ENCODE measurements at places on chromosomes 3 and 15.

DNA sequence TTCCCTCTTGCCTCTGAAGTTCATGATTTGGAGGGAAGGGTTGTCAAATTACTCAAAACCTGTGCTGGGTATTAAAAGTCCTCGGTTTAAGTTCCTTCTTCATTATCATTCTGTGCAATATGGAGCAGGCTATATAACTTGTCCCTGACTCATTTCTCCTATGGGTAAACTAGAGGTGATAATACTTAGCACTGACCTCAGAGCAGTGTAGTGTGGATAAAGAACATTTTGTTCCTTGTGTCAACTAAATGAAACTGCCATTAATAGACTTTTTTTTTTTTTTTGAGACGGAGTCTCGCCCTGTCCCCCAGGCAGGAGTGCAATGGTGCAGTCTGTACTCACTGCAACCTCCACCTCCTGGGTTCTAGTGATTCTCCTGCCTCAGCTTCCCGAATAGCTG, 2.2 kb upstream of the BBX start:
- no peak for DNase-seq

- peak; percentile 87 for DNase-seq
Measured at GRCh38 chr3:72996473-72997333, at the start of gene PPP4R2. Gene PPP4R2 (plus strand): TSS chr3:72996811. CDS start chr3:72997038, 227 bp downstream.

DNA sequence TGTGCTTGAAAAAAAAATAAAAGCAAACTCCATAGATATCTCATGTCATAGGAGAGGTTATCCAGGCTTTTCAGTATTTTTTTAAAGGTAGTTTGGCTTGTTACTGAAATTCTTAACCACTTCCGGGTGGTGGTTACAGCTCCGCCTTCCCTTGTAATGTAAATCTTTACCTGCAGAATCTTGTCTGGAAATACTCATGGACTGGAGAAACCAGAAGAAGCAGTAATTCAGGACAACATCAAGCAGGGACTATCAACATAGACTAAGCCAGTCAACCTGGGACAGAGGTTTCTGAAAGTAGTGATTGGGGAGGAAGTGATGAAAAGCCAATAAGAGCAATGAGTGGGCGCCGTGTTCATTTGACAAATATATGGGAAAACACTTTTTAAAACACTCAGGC, 78.9 kb upstream of the SKOR1 start:
- no peak for DNase-seq

DNA sequence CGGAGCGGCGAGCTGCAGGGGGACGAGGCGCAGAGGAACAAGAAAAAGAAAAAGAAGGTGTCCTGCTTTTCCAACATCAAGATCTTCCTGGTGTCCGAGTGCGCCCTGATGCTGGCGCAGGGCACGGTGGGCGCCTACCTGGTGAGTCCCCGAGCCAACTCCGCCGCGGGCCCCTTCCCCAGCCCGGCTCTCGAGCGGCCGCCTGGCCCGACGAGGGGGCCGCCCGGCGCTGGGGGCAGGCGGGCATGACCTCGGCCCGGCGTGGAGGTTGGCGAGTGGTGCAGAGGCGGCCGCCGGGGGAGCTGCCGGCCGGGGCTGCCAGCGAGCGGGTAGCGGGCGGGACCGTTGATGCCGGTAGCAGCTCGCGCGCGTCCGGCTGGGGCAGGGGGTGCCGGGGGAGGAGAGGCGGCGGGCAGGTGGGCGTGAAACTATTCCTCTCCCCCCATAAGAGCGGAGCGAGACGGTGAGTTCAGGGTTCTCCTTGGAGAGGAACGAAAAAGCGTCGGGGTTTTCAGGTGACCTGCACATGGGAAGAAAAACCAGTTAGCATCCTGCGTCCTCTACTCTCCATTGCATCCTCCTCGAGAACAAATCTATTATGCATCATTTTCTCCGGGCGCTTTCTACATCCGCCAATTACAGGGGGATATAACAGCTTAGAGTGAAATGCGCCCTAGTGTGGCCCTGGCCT, 585 bp downstream of the SLCO3A1 start:
- peak; percentile 18 for DNase-seq

GRCh38 chr3:72961752-72962151, 34.9 kb upstream of the PPP4R2 start:
- DNase-seq = no peak

- DNase-seq = no peak
Measured at GRCh38 chr3:149615731-149616221, 42.0 kb downstream of the WWTR1 start.

- DNase-seq = no peak
Measured at GRCh38 chr15:90933301-90933700, 952 bp upstream of the HDDC3 start.

- no peak for DNase-seq
Measured at GRCh38 chr15:21271566-21271965, 168.7 kb downstream of the POTEB3 start.

DNA sequence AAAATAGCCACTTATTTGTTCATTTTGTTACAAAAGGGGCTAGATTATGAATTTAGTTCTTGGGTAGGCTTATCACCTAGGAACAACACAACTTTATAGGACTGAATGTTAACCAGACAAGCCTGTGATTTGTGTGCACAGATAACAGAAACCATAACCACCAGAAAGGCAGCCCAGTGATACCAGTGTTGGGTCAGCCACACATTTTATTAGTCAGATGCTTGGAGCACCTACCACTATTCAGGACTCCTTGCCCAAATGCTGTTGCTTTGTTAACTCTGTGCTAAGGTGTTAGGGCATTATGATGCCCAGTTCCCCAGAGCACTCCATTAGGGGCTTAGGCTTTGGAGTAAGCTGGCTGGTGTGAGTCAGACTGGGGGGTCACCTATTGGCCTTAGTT, 22.5 kb downstream of the PLCL2 start:
- no peak for DNase-seq

DNA sequence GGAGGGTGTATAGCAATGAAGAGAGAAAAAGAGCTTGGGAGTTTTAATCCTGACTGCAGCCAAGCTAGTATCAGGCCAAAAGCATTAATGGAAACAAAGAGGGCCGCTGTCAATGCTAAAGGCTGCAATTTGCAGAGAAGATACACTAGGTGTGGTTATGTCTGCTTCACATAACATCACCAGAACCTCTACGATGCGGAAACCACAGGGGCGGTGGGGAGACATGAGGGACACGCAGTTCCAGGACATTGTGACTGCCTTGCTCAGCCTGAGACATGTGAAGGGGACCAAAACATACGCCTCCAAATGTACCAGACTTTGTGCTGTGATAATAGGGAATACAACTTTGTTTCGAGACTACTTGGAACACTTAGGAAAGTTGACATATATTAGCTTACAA, 88.4 kb downstream of the APBA2 start:
- no peak for DNase-seq

DNA sequence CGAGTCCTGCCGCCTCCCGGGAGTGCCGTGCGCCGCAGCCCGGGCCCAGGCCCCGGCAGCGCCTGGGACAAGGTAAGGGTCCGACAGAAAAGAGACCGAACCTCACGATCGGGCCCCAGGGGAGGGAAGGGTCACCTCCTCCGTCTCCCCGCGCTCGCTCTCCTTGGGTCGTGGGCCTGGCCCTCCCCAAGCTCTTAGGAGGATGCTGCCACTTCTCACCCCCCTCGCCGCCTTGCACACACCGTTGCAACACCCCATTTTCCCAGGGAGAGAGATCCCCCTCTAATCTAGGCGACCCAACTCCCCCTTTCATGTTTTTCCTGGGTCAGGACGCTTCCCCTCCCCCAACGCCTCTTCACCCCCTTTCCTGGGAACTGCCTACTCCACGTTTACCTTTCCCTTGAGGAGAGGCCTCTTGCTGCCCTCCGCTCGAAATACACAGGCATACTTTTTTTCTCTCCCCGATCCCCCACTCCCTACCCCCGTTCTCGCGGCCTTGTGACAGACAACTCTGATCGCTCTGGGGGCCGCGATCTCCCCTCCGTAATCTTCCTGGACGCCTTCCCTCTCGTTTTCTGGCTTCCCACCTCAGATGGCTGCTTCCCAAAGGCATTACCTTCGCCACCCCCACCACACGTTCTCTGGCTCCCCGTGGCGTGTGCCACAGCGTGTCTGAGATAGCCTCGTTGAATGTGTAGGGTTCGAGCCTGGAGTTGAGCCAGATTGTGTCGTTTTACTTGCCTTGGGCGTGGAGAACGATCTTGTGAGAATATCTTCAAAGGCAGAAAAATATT, 688 bp downstream of the SETD5 start:
- DNase-seq = peak; percentile 11

GRCh38 chr3:43017004-43017403, 37.9 kb downstream of the GASK1A start:
- DNase-seq = no peak

DNA sequence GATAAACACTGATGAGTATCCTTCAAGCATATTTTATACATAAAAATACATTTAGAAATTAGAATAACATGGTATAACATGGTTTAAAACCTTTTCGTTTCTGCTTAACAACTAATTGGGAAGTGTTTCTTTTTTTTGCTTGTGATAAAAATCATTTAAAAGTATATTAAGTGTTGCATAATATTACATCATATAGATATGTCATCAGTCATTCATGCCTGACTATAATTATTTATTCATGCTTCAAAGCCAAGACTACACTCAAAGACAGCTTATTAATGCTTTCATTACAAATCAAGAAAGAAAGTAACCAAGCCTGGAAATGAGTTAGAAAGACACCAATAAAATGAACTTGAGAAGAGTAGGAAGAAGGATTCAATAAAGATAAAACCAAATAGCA, 136.6 kb upstream of the TP63 start:
- no peak for DNase-seq

- no peak for DNase-seq
Measured at GRCh38 chr3:6282918-6283317, 578.0 kb upstream of the GRM7 start.

- no peak for DNase-seq
Measured at GRCh38 chr3:12916159-12916558, 74.8 kb upstream of the RPL32 start.

DNA sequence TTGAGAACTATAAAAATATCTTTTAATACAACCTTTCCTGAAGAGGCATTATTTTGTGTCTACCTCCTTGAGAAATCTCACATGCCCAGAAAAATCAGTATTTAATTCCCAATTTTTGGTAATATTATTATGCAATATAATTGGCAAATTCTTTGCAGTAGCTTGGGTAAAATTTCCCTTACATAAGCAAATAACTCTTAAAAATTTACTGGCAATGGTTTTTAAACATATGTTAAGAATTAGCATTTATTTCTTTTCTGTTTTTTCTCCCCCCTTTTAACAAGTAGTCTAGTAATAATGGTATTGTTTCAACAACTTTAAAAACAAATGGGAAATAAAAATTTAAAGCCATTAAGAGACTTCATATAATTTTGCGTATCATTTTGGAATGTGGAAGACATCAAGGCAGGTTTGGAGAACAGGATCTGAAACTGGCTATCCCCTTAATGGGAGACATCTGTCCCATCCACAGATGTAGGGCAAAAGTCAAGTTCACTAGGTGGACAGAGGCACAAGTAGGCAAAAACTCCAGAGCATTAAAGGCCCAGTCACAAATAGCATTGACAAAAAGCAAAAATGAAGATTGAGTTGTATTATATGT, 89.6 kb upstream of the AADACL2 start:
- no peak for DNase-seq

GRCh38 chr3:114178770-114179368, at the start of gene DRD3:
Gene DRD3 (minus strand): TSS chr3:114179052. CDS start chr3:114171992, 7,060 bp downstream.
- no peak for DNase-seq

DNA sequence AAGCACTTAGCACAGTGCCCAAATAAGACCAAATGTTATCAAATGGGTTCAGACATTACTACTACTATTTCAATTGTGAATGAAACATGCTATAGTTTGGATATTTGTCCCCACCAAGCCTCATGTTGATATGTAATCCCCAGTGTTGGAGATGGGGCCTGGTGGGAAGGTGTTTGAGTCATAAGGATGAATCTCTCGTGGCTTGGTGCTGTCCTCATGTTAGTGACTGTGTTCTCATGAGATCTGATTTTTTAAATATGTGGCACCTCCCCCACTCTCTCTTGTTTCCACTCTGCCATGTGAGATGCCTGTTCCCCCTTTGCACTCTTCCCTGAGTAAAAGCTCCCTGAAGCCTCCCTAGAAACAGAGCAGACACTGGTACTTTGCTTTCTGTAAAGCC, 148.7 kb upstream of the TGFBR2 start:
- DNase-seq = no peak

GRCh38 chr15:75842722-75843677, at the start of gene UBE2Q2:
Gene UBE2Q2 (plus strand): TSS chr15:75843447. CDS start chr15:75843667, 220 bp downstream.
- peak; percentile 62 for DNase-seq

- DNase-seq = no peak
Measured at GRCh38 chr15:56472278-56472677, 7.3 kb upstream of the MNS1 start.

GRCh38 chr3:32138545-32139104, 32.2 kb downstream of the GPD1L start:
- DNase-seq = no peak

DNA sequence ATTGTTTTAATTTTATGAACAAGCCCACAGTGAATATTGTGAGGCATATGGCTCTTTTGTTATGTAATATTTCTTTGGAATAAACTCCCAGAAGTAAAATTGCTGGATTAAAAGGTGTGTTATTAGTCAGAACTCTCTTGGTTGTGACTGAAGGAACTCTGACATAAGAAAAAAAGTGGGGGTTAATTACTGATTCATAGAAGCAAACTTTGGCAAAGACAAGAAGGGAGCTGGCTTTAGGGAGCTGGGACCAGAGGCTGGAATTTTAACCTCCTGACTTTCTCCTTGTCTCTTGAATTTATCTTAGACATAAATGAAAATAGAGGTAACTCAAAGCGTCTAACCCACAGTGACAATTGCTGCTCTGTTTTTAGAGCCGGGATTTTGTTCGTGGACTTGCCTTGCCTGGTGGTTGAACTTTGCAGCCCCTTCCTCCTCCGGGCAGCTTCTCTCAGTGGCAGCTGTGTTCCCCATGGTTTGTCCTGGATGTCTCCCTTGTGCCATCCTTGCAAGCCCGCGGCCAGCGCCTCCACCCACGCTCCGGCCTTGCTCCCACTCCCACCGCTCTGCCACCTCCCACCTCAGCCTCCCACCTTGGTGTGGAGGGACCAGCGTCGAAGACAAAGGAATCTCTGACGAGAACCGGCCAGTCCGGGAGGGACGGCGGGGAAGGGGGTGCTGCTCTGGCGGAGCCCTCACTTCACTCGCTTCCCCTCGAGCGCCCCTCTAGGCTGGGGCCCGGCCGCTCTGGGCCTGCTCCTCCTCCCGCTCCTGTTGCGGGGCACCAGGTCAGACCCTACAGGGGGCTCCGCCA, 28.0 kb downstream of the ARHGAP31 start:
- DNase-seq = no peak

DNA sequence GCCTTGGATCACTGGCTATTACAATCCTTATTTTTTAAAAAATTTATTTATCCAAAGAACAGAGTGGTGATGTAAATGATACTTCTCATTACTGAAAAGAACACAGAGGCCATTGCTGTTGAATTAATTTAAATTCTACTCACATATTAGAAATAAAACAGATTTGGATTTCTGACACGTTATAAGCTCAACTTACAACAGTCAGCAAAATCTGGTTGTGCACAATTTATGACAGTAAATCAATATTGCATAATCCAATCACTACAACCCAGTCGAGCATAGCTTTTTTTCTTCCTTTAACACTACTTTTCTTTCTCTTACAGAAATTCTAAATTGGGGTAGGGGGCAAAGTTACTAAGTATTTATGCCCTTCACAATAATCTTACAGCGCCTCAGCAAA, 17.3 kb upstream of the HGD start:
- DNase-seq = no peak

- DNase-seq = no peak
Measured at GRCh38 chr15:57703387-57703786, 3.1 kb upstream of the POLR2M start.

Measured in activated CD4-positive, alpha-beta T cell treated with anti-CD3 and anti-CD28 coated beads for 24 hours (primary cell).